Astrocyte of the cerebellum (primary cell): ENCODE measurements at places on chromosomes 2 and 18.

DNA sequence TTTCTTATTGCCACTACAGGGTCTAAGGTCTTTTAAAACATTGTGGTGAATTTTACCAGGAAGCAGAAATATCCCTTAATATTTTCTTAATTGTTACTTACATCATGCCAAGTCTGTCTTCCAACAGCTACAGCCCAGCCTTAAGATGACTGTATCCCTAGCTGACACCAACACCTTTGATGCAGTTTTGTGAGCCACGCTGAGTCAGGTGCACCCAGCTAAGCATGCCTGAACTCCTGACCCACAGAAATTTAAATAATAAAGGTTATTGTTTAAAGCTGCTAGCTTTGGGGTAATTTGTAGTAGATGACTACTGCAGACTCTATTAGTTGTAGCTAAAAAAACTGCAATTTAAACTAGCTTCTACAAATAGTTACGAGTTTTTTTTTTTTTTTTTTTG, 1757.9 kb upstream of the LRRTM1 start:
- DNase-seq = no peak

DNA sequence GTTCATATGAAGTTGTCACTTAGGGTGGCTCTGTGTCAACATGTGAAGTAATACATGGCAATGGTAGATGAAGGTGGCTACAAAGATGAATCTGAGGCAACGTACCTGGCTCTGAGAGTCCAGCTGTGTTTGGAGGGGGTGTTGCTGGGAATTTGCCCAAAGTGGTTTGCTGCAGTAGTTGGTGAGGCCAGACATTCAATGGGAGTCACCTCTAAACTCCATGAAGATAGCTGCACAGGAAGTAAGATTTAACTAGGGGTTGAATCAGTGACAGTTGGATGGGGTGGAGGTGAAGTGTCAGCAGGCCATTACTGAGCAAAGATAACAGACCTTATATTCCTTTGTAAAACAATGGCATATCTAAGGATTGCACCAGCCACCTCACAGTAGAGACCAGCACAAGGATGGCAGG, 71.8 kb downstream of the NUP35 start:
- no peak for DNase-seq

DNA sequence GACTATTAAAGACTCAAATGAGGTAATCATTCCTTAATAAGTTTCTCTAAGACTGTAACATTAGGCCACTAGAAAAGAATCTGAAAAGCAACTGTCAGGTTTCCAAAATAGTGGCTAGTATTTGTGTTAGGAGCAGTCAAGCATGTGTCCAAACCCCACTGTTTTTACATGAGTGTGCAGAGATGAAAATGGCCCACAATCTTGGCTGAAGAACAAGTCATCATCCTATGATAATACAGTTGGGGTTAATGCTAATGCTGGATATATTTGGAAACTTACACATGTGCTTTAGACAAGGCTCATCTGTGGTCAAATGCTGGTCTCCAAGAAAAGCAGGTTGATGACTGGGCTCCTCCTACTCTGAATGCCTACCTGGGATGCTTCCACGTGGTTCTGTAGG, 73.6 kb downstream of the MAIP1 start:
- peak; percentile 80 for DNase-seq

GRCh38 chr2:40454321-40454720, 2.4 kb upstream of the SLC8A1 start:
- no peak for DNase-seq
